CD4-positive, alpha-beta T cell (primary cell): ENCODE measurements at places on chromosomes 13 and 19.

GRCh38 chr13:60514891-60515290 is 117.9 kb downstream of the TDRD3 start:
- no peaks in the 10 kb centered on the region for H3K4me1 ChIP-seq
- DNase-seq: no peak
- H3K36me3 ChIP-seq: peaks cover 25% of the 10 kb centered on the region
- H3K27ac ChIP-seq: no peak overlapping the region
- H3K27me3 ChIP-seq: no peaks in the 10 kb centered on the region
- no peak overlapping the region for H3K4me3 ChIP-seq

DNA sequence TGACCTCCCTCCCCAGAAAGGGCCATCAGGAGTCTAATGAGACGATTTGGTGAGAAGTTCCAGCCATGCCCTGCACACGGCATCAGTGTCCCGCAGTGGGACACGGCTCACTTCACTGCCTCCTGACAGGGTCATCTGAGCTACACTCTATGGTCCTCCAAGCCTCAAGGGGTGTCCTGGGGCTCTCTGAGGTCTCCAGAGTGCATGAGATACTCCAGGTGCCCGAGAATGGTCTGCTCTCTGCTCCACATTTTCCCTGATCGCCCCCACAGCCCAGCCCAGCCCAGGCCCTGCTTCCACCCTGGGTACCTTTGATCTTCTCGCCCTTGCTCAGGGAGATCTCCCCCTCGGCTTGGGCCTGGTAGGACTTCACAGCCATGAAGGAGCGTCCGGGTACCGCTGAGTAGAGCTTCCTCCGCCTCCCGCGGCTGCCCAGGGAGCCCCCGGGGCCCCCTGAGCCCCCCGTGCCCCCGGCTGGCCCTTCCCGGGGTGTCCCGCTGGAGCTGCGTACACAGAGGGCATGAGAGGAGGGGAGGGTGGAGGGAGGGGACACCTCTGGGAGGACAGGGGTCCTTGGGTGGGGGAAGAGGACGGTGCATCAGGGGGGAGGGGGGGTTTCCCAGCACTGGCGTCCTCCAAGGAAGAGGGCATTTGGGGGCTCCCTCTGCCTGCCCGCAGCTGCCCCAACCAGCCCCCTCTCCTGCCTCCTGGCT is 17.3 kb downstream of the SHANK1 start:
- no peaks in the 10 kb centered on the region for H3K36me3 ChIP-seq
- DNase-seq: no peak
- H3K4me3 ChIP-seq: no peak overlapping the region
- peaks cover 37% of the 10 kb centered on the region for H3K27me3 ChIP-seq

- no peak overlapping the region for H3K27ac ChIP-seq
- H3K36me3 ChIP-seq: peaks cover 31% of the 10 kb centered on the region
- DNase-seq: no peak
- peaks cover 71% of the 10 kb centered on the region for H3K4me1 ChIP-seq
- no peaks in the 10 kb centered on the region for H3K27me3 ChIP-seq
Observed at GRCh38 chr19:12937093-12937926, 1.1 kb upstream of the CALR start.

GRCh38 chr19:48842789-48843162 is 6.5 kb upstream of the HSD17B14 start:
- no peaks in the 10 kb centered on the region for H3K4me1 ChIP-seq
- no peaks in the 10 kb centered on the region for H3K36me3 ChIP-seq
- DNase-seq: peak; percentile 65
- H3K27me3 ChIP-seq: no peaks in the 10 kb centered on the region
- no peak overlapping the region for H3K27ac ChIP-seq
- no peak overlapping the region for H3K4me3 ChIP-seq

- H3K4me3 ChIP-seq: no peak overlapping the region
- no peaks in the 10 kb centered on the region for H3K4me1 ChIP-seq
- no peak for DNase-seq
Observed at GRCh38 chr13:84655677-84656076, 773.4 kb upstream of the SLITRK1 start.

GRCh38 chr13:46213242-46213641 is 1.5 kb downstream of the LRRC63 start:
- peaks cover 6% of the 10 kb centered on the region for H3K4me1 ChIP-seq
- H3K4me3 ChIP-seq: no peak overlapping the region
- H3K36me3 ChIP-seq: no peaks in the 10 kb centered on the region
- no peak overlapping the region for H3K27ac ChIP-seq
- DNase-seq: no peak

GRCh38 chr19:30297969-30298368 is 74.2 kb upstream of the ZNF536 start:
- no peak overlapping the region for H3K27ac ChIP-seq
- H3K27me3 ChIP-seq: peaks cover 3% of the 10 kb centered on the region
- H3K4me3 ChIP-seq: no peak overlapping the region
- H3K4me1 ChIP-seq: no peaks in the 10 kb centered on the region
- no peak for DNase-seq

GRCh38 chr13:33303855-33304597 is 18.5 kb upstream of the STARD13 start:
- no peaks in the 10 kb centered on the region for H3K4me1 ChIP-seq
- DNase-seq: no peak
- no peak overlapping the region for H3K4me3 ChIP-seq
- H3K27ac ChIP-seq: no peak overlapping the region

GRCh38 chr13:33341861-33342452 is 56.4 kb upstream of the STARD13 start:
- H3K4me3 ChIP-seq: no peak overlapping the region
- no peaks in the 10 kb centered on the region for H3K36me3 ChIP-seq
- DNase-seq: no peak
- H3K4me1 ChIP-seq: no peaks in the 10 kb centered on the region

- peak overlapping the region; percentile 55 for H3K27ac ChIP-seq
- peak; percentile 51 for DNase-seq
- H3K4me1 ChIP-seq: peaks cover 26% of the 10 kb centered on the region
- H3K36me3 ChIP-seq: no peaks in the 10 kb centered on the region
Observed at GRCh38 chr19:42325896-42326771, 699 bp downstream of the MEGF8 start.

- no peak overlapping the region for H3K27ac ChIP-seq
- DNase-seq: no peak
- no peaks in the 10 kb centered on the region for H3K27me3 ChIP-seq
- no peaks in the 10 kb centered on the region for H3K4me1 ChIP-seq
- H3K4me3 ChIP-seq: no peak overlapping the region
- no peaks in the 10 kb centered on the region for H3K36me3 ChIP-seq
Observed at GRCh38 chr13:33411312-33411711, 125.8 kb upstream of the STARD13 start.

- no peak overlapping the region for H3K27ac ChIP-seq
- H3K4me1 ChIP-seq: peaks cover 5% of the 10 kb centered on the region
- no peaks in the 10 kb centered on the region for H3K27me3 ChIP-seq
- H3K4me3 ChIP-seq: no peak overlapping the region
- no peaks in the 10 kb centered on the region for H3K36me3 ChIP-seq
Observed at GRCh38 chr13:113653264-113654174, 4.5 kb downstream of the ATP4B start.

DNA sequence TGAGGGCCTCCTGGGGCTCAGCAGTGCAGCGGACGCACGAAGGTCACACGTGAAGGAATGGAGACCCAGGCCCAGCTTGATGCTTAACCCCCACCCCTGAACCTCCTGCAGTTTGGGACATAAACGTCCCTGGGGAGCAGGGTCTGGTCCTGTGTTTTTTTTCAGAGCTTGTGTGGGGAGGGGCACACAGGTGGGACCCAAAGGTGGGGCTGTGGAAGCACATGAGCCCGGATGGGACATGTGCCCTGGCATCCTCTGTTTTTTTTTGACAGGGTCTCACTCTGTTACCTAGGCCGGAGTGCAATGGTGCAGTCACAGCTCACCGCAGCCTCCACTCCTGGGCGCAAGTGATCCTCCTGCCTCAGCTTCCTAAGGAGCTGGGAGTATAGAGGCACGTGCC is 20.5 kb downstream of the UBXN6 start:
- no peak overlapping the region for H3K27ac ChIP-seq
- no peak overlapping the region for H3K4me3 ChIP-seq
- H3K4me1 ChIP-seq: no peaks in the 10 kb centered on the region
- H3K27me3 ChIP-seq: no peaks in the 10 kb centered on the region

GRCh38 chr13:34502011-34502410 is 440.1 kb upstream of the NBEA start:
- no peaks in the 10 kb centered on the region for H3K27me3 ChIP-seq
- H3K4me3 ChIP-seq: no peak overlapping the region
- no peak for DNase-seq
- no peak overlapping the region for H3K27ac ChIP-seq

DNA sequence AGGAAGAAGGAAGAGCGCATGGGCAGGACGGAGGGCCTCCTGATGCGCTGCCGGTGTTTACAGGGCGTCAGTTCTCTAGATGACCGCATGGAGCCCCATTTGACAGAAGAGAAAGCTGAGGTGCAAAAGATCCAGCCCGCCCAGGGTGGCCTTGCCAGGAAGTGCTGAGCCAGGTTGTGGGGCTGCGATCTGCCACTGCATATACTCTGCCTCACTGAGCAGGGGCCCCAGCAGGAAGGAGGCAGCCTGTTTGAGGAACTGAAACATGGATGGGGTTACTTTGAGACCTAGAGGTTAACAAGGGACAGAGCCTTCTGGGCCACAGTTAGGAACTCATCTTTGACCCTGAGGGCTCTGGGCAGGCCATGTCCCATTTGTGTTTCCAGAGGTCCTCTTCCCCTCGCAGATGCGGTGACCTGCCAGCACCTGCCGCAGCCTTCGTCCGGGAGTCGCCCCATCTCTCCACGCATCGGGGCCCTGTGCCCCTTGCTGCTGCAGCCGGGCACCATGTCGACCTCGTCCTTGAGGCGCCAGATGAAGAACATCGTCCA is 3.2 kb downstream of the EPN1 start:
- peaks cover 63% of the 10 kb centered on the region for H3K4me1 ChIP-seq
- H3K27ac ChIP-seq: no peak overlapping the region
- DNase-seq: no peak
- H3K4me3 ChIP-seq: no peak overlapping the region
- H3K27me3 ChIP-seq: no peaks in the 10 kb centered on the region

DNA sequence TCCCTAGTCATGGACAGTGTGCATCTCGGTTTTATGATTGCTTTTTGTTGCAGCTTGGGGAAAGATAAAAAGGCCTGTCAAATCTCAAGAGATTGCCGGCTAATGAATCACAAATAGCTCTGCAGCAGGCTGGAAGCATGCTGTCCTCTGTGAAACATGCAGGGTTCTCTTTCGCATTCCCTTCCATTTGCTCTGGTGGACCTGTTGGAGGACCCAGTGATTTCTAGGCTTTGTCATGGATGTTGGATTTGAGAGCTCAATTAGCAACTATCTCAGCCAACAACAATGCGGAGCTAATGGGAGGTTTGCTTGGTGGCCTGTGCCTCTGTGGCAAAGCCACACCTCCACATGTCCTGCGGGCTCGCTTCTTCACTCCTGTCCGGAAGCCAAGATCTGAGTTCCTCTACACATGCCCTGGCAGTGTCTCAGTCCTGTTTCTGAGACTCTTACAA is 418.1 kb upstream of the ARGLU1 start:
- no peak overlapping the region for H3K4me3 ChIP-seq
- H3K36me3 ChIP-seq: no peaks in the 10 kb centered on the region
- no peaks in the 10 kb centered on the region for H3K27me3 ChIP-seq
- H3K27ac ChIP-seq: no peak overlapping the region

DNA sequence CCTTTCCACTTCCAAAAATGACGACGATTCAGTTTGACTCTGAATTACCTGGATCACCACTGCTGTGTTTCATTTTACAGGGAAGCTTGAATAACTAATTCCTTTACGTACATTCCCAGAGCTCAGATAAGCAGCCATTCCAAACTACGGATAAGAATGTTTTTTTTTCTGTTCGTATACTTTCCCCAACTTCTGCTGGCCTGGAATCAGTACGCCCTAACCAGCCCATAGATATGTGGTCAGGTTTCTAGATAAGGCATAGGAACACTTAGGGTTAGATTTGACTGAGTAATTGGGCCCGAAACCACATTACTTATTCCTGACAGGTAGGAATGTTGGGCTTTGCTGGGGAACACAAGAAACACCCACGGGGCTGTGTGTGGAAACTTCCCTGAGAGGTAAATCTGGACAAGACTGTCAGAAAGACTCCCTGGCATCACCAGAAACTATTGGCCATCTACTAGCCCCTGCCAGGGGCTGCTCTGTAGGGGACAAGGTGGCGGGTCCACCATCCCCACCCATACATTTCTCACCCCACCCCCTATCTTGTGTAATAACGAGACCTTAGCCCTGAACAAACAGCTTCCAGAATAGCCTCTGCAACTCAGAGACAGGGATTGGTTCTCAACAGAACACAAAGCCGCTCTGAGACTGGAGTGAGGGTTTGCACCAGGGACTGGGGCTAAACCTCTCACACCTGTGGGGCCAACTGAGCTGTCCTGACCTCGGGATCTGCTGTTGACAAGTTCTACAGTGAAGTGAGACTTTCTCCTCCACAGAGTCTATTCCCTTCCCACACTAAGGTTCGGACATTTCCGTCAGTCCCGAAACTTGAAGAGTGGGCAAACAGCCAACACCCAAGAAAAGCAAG is 15.6 kb downstream of the RHPN2 start:
- H3K36me3 ChIP-seq: no peaks in the 10 kb centered on the region
- H3K4me3 ChIP-seq: no peak overlapping the region
- no peaks in the 10 kb centered on the region for H3K4me1 ChIP-seq
- DNase-seq: no peak

GRCh38 chr19:2648528-2648937 is 54.0 kb downstream of the GNG7 start:
- H3K27me3 ChIP-seq: no peaks in the 10 kb centered on the region
- DNase-seq: peak; percentile 84
- no peaks in the 10 kb centered on the region for H3K36me3 ChIP-seq
- H3K4me1 ChIP-seq: no peaks in the 10 kb centered on the region
- no peak overlapping the region for H3K27ac ChIP-seq

DNA sequence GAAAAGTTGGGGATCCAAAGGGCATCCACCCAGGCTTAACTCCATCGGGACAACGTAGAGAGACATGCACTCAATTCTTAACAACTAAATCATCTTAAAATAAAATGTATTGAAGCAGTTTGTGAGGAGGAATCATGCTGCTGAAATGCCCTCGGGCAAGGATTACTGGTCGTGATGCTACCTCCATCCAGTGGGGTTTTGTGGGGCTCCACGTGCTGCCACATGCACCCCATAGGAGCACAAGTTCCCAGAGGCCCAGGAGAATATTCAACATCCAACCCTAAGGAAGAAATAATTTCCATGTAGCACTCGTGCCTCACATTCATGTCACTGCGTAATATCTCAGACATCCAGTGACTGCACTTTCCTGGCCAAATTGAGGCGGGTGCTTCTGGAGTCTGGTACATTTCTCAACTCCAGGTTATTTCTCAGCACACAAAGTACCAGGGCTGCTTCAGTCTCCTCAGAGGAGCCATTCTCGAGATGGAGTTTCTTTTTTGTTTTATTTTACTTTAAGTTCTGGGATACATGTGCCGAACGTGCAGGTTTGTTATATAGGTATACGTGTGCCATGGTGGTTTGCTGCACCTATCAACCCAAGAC is 429.8 kb downstream of the FOXO1 start:
- no peaks in the 10 kb centered on the region for H3K27me3 ChIP-seq
- H3K27ac ChIP-seq: no peak overlapping the region
- DNase-seq: no peak
- no peak overlapping the region for H3K4me3 ChIP-seq
- no peaks in the 10 kb centered on the region for H3K36me3 ChIP-seq
